Activated effector memory CD4-positive, alpha-beta T cell treated with anti-CD3 and anti-CD28 coated beads, Interleukin-2, amount 50 U/mL, for 16 hours (primary cell): ENCODE measurements at places on chromosomes 6 and 20.

DNA sequence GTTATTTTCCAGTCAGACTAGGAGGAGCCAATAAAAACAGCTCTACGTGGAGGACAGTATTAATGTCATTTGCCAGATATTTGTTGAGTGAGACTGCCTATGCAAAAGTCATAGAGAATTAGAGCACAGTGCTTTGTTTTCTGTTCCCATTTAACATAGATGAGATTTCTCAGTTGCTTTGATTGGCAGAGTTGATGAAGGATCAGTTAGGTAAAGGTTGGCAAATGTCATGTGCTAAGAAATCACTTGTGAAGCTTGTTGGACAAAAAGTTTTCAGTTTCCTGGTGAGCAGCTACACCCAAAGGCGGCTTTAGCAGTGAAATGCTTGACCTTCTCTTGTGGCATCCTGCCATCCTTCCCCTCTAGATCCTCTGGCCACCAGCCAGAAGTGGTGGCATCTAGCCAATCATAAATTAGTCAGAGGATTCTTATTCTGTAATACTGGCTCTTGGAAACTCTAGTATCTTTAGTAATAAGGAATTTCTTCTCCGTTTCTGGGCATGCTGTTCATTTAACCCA, 37.0 kb downstream of the BCKDHB start:
- no peak for DNase-seq

- no peak for DNase-seq
These were observed 327.8 kb downstream of the TAF4 start for GRCh38 chr20:61737812-61738443.

- DNase-seq = no peak
These were observed 5.4 kb downstream of the EYA2 start for GRCh38 chr20:46900086-46900485.

DNA sequence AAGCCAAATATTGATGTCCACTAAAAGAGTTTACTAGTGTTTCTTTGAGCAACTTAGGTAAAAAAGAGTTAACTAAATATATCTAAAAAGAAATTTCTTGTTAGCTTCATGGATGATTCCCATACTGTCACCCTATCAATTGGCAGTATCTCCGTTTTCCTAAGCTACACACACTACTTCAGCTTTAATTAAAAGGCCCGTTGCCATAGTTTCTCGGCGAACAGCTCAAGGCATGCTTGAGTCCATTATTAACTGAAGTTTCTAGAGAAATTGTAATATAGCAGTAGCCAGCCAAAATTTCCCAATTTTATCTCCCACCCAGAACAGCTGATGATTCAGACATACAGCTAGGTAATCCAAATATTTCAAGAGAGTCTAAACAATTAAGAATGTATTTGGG, 20.0 kb upstream of the BEND6 start:
- no peak for DNase-seq

DNA sequence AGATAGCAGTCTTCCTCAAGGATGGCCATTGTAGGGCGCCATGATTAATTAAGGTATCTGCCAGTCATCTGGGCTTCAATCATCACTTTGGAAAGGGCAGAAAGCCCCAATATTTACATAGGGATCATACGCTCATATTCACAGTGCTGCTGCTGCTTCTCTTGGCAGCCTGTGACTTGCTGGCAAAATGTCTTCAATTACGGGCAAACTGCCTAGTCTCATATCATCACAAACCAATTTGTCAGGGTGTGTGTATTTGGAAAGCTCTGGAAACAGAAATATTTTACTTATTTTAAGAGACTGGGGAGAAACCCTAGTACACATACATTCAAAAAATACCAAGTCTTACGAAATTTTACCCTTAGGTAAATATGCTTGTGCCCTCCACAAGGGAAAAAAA, 77.6 kb downstream of the SAMD5 start:
- DNase-seq = no peak

- no peak for DNase-seq
These were observed 690.6 kb downstream of the EPM2A start for GRCh38 chr6:145044641-145045246.

DNA sequence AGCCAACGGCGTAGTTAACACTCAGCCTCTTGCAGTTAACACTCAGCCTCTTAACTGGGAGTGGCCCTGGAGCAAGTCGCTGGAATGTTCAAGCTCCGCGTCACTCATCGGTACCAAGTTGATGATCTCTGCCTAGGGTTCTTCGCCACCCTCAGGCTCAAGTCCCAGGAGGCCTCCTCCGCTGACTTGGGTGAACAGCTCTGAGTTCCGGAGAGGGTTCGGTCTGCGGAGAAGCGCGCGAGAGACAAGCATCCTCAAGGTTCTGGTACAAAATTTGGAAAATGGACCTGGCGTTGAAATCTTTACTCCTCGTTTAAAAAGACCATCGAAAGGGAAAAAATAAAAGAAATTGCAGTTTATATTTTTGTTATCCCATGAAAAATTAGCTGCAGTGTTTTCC, 876 bp upstream of the DSP start:
- no peak for DNase-seq

DNA sequence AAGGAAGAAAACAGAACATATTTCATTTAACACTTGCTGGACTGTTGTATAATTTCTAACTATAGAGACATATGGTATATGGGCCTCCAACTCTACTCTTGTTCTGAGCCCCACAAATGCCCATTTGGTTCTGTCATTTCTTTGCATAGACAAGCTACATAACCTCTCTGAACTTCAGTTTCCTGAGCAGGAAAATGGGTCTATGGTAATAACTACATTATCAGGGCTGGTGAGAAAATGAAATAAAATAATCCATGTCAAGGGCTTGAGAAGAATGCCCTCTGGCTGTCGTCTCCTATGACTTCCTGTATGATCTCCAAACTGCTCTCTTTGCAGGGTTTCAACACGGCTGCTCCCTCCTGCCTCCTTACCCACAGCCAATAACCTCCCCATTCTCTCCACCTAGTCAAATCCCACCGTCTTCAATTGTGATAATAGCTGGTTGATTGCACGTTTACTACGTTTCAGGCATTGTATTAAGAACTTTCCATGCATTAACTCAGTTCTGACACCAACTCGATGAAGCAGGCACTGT, 12.0 kb downstream of the ZCCHC3 start:
- DNase-seq = no peak

DNA sequence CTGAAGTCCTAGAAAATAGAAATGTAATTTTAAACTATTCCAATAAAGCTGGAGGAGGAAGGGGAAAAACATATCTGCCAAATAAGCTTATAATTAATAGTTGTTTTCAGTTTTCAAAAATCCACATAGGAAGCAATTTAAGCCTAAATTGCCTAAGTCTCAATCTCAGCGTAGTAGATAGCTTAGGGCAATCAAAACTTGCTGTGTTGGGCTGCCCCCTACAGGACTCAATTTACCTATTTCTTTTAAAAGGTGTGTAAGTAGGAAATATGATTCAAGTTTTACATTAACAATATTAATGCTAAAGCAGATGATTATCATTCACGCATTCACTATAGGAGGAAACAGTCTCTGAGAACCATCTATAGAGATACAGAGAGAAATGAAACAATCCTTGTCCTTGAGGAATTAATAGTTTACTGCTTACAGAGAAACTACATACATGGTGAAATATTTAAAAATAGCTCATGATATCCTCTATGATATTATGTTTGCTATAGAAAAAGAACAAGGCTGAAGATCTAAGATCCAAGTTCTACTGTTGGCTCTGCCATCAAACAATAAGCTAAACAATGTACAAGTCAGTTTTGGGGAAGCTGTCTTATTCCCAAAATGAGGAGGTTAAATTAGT, 102.1 kb downstream of the ATG5 start:
- peak; percentile 85 for DNase-seq

DNA sequence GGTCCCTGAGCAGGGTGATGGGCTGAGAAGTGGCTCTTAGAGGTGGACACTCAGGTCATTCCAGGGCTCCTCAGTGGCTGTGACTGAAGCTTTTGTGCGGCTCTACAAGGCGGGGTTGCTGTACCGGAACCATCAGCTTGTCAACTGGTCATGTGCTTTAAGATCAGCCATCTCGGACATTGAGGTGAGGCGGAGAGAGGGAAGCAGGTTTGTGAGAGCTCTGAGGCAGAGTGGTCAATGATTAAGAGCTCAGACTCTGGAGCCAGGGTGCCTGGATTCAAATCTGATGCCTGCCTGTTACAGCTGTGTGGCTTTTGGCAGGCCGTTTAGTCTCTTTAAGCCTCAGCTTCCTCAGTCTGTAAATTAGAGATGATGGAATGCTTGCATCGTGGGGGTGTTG, 3.0 kb downstream of the VARS2 start:
- no peak for DNase-seq

- no peak for DNase-seq
These were observed 74.1 kb downstream of the NCR2 start for GRCh38 chr6:41409489-41409888.

GRCh38 chr6:115891111-115891669, 169.5 kb downstream of the FRK start:
- DNase-seq = no peak

GRCh38 chr6:66128656-66129055, 421.6 kb upstream of the EYS start:
- no peak for DNase-seq

GRCh38 chr6:13421425-13422059, 65.9 kb downstream of the GFOD1 start:
- no peak for DNase-seq

- no peak for DNase-seq
These were observed 388.2 kb downstream of the TBC1D32 start for GRCh38 chr6:120945905-120946594.

GRCh38 chr20:63454731-63455567, 17.5 kb downstream of the KCNQ2 start:
- DNase-seq = no peak

- DNase-seq = no peak
These were observed 294.4 kb upstream of the TBX18 start for GRCh38 chr6:85058806-85059205.

GRCh38 chr20:35360033-35360432, 51.7 kb downstream of the UQCC1 start:
- DNase-seq = no peak

- no peak for DNase-seq
These were observed 112.1 kb upstream of the PMEPA1 start for GRCh38 chr20:57821935-57822334.

DNA sequence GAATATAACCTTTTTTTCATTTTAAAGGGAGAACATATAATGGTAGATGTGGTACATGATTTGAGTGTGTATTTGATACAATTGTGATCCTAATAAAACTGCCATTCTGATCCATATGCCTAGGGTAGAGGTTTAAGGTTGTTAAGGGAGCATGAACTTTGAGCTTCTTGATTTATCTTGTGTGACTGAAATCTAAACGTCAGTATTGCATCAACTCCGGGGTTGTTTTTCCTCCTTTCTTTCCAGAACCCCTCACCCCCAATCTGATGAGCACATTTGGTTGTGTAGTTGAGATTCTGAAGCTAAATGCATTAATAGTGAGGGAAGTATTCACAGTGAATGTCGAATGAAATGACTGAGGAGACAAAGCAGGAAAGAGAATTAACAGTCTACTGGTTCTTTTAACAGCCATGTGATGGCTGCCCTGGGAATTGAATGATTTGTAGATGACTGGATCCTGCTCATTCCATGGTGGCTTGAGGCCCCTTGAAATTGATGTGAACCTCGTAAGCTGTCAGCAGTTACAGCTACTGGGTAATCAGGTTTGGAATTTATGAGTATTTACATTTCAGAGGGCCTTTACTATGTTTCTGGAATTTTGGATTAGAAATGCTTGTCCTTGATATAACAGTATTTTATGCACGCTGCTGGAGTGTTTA, 44.8 kb downstream of the FARS2 start:
- no peak for DNase-seq

DNA sequence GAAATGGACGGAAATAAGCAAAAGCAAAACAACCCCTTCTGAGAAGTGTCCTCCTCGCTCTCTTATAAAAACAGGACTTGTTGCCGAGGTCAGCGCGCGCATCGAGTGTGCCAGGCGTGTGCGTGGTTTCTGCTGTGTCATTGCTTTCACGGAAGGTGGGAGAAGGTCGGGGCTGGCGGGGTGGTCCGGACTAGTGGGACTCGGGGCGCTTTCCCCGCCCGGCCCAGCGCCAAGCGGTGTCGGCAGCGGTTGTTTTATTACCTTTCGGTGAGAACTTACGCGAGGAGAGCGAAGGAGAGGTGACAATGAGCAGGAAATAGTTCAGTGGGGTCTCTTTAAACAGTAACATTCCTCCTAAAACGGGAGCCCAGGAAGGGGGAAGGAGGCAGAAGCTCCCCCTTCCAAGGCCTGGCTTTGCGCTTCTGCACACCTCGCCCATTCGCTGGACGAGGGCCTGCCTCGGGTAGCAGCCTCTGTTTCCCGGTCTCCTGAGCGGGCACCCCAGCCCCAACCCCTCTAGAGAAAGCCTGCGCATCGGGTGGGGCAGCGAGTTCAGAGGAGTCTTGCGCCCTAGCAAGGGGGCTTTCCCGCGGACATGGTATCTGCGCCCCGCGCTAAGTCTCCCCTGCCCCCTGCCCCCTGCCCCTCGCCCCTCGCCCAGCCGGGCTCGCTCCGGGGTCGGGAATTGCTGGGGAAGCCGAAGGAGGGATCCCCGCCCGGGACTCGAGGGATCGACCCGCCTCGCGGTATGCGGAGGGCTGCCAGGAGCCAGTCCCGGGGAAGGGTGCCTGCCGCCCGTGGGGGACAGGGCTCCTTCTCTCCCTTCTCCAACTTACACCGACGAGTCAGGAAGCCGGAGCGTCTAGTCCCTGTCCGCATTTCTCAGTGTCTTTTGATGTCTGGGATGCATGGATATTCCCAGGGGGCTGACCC, 1.2 kb upstream of the TBXT start:
- no peak for DNase-seq

DNA sequence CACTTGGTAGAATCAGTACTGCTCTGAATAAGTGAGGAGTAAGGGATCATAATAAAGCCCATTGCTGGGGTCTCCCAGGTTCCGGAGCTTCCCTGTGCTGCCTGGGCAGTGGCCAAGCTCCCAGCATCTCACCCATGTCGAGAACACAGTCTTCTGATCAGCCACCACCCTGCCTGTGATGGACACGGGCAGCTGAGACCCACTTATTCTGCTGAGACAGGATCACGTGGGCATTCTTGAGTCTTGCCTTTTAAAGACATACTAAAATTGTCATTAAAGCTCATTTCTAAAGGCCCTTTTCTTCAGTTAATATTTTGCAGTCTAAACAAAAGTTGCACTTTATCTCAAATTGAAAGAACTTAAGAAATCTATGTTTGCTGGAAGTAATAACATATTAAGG, 42.7 kb upstream of the SLC22A2 start:
- no peak for DNase-seq

GRCh38 chr6:106750142-106750918, 121.0 kb downstream of the QRSL1 start:
- no peak for DNase-seq

- no peak for DNase-seq
These were observed 47.3 kb upstream of the LRFN2 start for GRCh38 chr6:40634429-40634828.

- DNase-seq = no peak
These were observed 144.8 kb downstream of the BACH2 start for GRCh38 chr6:90151576-90152422.

GRCh38 chr6:117128052-117128451, 137.3 kb upstream of the VGLL2 start:
- DNase-seq = no peak
